GM12864 (cell line): ENCODE measurements at places on chromosomes 6 and 20.
A peak's percentile ranks its signal among the peaks of the same experiment; 100 is the strongest.

DNA sequence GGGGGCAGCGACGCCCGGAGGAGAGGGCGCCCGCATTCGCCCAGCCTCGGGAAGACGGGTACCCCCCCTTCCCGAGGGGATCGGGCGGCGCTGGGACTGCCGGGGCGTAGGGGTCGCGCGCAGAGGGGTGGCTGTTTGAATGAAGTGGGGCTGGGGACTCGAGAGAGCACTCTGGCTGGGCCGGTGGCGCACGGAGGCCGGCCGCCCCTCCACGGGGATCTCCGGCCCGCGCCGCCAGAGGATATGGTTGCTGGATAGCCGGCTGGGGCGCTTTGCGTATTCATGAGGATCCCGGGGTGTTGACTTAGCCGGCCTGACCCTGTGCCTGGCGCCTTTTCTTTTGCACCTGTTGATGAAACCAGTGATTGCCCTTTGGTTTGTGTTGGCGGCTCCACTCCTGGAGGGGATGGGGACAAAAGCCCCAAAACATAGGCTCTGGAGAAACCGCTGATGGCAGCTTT is 469 bp downstream of the SYNJ2 start:
- DNase-seq = no peak

- no peak for DNase-seq
These were observed 60.0 kb downstream of the PRL start for GRCh38 chr6:22236626-22237414.

DNA sequence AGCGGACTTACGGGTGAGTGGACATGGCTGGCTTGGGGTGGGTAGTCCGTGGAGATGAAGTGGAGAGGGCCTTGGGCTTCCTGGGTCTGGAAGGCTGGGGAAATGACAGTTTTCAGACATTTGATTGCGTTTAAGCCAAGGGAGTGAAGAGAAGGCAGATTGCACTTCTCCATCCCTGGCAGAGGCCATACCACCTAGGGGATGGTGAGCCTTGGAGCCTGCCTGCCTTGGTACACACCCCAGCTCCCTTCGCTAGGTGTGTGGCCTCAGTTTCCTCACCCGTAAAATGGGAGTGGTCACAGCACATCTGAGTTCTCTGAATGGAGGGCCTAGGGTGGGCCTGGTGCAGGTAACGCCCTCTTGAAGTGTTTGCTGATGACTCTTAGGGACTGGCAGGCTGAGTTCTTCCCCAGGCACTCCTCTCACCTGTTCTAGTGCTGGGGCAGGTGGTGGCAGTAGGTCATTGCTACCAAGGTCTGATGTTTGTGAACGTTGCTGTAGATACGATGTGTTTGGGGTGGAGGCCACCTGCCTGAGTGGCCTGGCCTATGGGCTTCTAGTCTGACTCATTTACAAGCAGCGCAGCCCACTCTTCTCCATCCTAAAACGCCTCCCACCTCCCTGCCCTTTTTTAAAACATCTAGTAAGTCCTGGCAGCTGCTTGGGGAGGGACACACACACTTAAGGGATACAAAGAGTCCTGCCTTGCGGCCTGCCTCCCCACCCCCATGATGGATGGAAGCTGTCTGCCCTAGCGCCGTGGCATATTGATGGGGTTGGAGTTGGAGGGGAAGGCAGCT is 2.3 kb downstream of the RBM38 start:
- DNase-seq = no peak

DNA sequence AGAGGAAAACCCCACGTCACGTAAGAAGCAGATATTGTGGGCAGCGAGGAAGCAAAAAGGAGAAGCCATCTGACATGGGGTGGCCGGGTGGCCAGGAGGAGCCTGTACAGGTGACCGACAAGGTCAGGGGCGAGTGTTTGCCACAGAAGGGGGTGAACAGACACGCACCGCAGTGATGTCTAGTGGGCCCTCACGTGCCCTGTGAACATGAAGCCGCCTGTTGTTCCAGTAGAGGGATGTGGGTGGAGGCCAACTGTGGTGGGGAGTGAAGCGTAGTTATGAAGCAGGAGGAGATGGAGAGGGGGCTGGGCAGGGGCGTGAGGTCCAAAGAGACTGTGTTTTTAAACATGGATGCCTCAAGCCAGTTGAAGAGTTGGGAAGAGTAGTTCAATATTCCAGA is 20.5 kb downstream of the MYT1 start:
- no peak for DNase-seq

DNA sequence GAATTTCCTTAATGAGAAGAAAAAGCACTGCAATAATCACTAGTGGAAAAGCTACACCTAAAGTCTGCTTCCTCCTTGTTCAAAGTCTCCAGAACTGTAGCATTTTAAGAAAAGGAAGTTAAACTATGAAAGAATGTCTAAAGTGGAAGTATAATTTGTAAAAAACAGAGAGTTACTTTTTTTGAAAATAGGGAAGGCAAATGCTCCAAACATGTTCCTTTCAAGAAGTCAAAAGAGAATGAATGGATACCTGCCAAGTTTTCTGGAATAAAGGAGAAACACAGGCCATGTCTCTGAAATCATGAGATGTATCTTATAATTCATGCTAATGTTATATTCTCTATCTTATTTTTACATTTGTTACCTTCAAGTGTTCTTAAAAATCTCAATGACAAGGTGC is 60.7 kb upstream of the ADGRG6 start:
- no peak for DNase-seq

DNA sequence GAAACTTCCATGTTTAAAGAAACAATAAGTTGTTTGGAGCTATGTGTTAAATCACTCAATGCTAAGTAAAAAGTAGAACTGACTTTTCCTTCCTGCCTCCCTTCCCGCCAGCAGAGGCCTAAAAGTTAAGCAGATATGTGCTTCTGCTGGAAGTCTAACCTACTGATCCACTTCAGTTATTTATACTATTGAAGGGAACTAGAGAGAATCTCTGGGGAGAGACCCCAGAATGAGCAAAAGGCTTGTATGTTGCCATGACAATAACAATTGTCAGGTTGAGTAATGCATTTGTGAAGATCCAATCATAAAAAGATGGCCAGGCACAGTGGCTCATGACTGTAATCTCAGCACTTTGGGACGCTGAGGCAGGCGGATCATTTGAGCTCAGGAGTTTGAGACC is 24.7 kb downstream of the MGME1 start:
- DNase-seq = no peak

DNA sequence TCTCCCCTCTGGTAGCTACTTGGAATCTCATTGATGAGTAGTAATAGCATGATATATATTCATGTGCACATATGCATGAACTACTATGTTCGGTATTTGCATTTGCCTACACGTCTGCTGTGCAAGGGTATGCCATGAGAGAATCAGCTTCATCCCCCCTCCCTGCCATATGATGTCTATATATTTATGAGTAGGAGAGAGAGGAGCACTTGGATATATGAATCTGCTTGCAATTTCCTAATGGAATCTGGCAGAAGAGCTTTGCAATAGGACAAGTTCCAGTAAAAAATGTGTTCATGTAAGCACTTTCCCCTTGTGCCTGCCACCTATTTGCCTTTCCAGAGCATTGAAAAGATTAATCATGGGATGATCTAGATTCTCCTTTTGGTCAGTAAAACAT is 76.2 kb upstream of the BACH2 start:
- no peak for DNase-seq

DNA sequence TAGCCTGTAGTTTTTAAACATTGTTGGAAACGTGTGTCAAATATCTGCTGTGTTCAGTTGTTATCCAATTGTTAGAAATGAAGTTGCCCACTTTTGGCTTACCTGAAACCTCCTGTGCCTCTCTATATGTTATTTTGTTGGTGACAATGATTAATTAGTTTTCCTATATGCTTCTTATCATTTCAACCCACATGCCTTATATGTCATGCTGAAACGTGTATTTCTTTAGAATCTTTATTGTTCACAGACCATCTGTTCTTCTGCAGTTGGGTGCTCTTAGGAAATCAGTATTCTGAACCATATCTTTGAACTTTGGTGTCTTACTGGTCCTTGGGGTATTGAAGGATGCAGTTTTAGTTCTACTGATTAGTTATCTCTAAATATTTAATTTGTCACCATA is 91.2 kb upstream of the SCGN start:
- no peak for DNase-seq

DNA sequence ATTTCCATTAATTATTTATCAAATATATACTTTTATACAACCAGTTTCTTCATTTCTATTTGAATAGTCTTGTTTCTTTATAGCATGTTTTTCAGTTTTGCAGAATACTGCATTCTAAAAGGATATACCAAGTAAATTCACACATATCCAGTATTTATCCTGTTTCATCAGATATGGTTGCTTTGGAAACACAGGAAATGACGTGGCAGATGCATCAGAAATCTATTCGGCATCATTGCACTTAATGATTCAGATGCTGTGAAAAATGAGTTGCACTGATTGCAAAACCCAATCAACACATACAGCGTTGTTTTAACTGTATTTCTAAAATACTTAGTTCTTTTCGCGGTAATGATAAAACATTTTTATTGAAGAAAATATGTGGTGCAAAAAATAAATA is 594.9 kb downstream of the CDH26 start:
- DNase-seq = no peak

GRCh38 chr6:50653253-50653652 is 60.1 kb upstream of the TFAP2D start:
- DNase-seq = no peak

- no peak for DNase-seq
These were observed 156.1 kb downstream of the UBE3D start for GRCh38 chr6:82909551-82909950.

DNA sequence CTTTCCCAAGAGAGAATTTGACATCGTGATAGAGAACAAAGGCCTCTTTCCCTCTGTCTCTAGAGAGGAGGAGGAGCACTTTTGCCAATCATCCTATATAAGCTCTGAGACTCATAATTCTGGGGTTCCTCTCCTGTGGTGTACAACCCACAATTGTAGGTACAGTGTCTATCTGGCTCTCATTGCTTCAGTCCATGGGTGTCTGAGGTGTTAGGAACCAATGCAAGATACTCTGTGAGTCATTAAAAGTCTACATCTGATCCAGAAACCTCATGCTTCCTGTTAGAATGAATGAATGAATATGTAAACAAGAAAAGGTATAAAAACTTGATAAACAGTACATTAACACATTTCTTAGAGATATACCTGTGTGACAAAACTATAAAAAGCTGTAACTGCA is 356.7 kb downstream of the QKI start:
- DNase-seq = no peak

DNA sequence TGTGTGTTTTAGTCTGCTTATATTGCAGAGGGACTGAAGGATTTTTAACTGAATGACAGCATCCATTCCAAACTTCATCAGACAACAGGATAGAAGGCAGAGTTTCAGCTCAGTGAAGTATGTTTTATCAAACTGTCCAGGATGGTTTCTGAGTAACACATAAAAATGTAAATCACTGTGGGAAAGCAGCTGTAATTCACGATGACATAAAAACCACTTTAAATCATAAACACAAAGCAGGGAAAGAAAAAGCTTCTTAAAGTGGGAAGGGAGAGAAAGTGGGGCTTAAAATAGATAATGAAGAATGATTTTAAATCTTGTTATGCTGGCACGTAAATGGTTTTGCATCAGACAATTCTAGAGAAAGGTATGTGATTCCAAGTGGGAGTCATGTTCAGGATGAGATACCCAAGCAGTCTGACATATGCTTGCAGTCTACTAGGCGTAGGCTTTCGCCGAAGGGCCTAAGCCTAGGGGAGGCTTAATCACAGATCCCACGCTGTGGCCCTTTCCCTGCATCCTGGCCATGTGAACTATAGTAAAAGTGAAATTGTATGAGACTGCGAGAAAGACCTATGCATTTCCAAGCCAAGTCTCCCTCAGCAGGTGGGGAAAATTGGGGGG is 610.6 kb downstream of the PRKN start:
- DNase-seq = no peak

DNA sequence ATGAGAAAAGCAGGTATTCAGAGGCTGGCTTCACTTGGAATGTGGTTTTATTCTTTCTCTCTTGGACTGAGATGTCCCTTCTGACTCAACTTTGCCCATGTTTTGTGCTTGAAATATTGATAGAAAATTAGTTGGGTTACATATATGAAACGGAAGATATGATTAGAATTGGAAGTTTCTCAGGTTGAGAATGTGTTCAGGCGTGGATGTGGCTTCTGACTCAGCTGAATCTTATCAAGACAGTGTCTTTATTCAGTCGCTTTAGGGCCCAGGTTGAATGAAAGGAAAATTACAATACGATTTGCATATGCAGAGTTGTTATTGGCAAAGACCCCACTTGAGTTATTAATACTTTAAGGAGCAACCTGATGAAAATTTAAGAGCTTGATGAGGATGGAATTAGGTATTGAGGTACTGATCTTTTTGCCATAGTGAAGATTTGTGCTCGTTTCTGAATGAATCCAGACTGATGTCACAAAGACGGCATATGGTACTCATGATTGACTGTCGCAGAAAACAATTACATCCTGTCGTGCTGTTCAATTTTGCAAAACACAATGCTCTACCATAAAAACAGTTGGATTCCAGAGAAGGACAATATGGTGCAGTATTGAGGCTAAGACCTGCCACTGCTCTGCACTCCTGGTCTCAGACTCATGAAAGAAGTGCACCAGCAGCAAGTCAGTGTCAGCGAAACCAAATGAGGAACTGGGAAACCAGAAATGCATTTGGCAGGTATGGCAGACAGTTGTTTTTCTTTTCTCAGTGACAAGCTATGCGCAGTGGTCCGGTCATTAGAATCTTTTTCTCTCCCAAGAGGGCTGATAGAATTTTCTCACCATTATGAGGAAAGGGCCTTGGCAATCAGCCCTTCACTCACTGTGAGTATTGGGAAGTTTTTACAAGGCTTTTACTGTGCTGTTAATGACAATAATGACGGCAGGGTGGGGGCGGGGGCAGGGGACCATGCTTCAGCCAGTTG is 158.3 kb downstream of the DOK5 start:
- peak; percentile 57 for DNase-seq

- no peak for DNase-seq
These were observed 16.8 kb upstream of the ARFGEF2 start for GRCh38 chr20:48904566-48905296.

- DNase-seq = no peak
These were observed 598 bp upstream of the SOX4 start for GRCh38 chr6:21592953-21593352.

- no peak for DNase-seq
These were observed 96.6 kb downstream of the SLC16A10 start for GRCh38 chr6:111183702-111184517.

DNA sequence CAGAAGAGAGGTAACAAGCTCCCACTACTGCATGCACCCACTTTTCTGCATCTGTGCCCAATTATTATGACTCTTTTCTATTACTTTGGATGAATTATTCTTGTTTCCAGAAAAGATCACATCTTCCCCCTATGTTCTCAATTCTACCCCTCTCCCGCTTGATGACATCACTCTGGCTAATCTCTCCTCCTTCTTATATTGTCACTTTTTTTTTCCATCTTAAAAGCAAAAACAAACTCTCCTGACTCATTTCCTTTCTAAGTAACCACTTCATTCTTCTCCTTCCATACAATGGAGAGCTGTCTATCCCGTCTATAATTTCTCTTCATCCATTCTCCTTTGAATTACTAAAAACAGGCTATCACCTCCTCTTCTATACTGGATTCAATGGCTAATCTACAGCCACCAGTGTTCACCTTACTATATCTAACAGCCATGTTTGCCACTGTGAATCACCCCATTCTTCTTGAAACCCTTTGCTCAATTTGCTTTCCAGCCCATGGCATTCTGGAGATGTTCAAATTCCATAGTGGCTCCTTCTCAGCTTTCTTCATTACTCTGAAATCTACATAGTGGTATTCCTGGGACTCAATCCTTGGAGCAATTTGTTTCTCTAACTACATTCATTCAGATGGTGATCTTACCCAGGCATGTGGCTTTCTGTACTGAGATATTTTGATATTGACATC is 378.4 kb downstream of the ARHGAP18 start:
- no peak for DNase-seq
